HFFc6 (cell line): ENCODE measurements at places on chromosomes 7 and 10. TPM values are rescaled to one million over a fixed set of nuclear protein-coding genes. Genes with fewer than 3 reads are reported as not detected.

Gene SRRM3
- 0.11 TPM in 1 of 2 replicates, not detected in the other for total RNA-seq

Gene SPAM1
- total RNA-seq = not detected in 3 replicates

DNA sequence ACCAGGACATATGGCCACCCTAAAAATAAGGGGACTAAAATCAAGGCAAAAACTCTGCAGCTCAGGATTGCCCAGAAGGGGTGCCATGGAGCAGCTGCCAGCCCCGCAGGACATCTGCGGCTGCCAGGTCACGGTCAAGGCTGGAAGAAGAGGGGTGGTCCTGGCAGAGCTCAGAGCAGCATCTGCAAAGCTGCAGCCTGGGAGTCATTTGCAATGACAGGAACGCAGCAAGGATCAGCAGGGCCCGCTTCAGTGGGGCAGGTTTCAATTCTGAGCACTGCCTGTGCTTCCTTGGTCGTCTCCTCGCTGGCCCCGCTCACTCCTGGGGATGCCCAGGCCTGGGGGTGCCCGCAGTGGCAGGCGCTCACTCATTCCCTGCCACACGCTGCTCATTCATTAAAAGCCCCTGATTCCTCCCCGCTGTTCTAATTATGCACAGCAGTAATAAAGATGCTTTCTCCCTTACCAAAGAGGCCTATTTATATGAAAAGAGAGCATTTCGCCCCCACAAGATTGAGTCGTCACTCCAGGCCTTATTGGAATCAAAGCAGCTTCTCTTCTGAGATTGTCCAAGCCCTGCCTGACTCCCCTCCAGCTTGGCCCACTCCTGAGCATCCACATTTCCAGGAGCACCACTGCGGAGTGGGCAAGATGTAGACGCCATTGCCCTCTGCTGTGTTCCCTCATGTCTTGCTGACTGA, 4.6 kb downstream of the HSPA12A start:
- H3K4me1 ChIP-seq = peaks cover 54% of the 10 kb centered on the region
- peaks cover 10% of the 10 kb centered on the region for H3K36me3 ChIP-seq
- no peak for DNase-seq
- 0 out of 2 replicates have a peak overlapping the region, but pooled peaks have one; percentile 29 for H3K27ac ChIP-seq
- peaks cover 4% of the 10 kb centered on the region for H3K27me3 ChIP-seq

Gene PCDH15
- total RNA-seq = not detected in 3 replicates

DNA sequence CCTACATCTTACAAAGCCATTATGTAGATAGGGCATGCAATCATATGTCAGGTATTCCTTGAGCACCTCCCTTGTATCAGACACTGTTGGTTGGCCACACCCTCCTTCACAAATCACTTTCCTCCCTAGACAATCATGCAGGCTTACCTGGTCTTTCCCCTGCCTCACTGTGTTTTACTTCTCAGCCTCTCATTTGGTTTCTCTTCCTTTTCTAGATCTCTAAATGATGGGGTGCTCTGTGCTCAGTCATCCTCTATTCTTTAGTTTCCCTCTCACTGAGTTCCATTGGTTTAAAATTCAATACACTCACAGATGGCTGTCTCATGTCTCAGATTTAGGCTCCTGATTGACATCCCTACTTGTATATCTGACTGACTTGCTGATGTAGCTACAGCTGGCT, 31.4 kb downstream of the ANK3 start:
- H3K4me1 ChIP-seq = peaks cover 2% of the 10 kb centered on the region; the same call in 1 of the 2 replicates
- H3K4me3 ChIP-seq = no peak overlapping the region
- no peak for DNase-seq
